ENCODE measurements at places on chromosomes 12 and 14. TPM values are rescaled to one million over a fixed set of nuclear protein-coding genes. Genes with fewer than 3 reads are reported as not detected.

- DNase-seq, result no peak
These were observed 3.5 kb upstream of the KLC1 start for GRCh38 chr14:103625356-103626095.

DNA sequence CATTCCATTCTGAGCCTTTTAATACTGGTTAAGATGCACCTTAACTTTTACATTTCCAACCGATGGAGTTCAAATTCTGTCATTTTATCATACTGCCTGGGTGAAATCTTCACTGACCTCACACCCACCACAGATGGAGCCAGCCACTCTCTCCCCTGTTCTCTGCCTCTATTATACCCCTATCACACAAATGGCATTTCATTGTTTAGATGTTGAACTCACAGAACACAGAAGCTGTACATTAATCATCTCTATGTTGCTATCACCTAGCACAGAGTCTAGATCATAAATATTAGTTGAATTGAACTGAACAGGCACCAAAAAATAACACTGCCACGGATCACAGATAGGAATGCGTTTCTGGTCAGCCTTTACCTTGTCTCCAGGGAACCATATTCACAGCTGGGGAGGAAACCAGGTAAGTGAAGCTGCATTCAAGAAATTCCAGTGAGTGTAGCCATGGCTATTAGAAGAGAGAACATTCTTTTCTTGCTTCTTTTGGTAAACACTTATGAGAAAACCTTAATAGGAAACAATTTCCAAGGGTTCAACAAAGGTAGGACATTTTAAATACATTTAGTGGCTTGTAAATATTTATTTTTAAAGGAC, 194.9 kb upstream of the RMST start:
- DNase-seq, result no peak

DNA sequence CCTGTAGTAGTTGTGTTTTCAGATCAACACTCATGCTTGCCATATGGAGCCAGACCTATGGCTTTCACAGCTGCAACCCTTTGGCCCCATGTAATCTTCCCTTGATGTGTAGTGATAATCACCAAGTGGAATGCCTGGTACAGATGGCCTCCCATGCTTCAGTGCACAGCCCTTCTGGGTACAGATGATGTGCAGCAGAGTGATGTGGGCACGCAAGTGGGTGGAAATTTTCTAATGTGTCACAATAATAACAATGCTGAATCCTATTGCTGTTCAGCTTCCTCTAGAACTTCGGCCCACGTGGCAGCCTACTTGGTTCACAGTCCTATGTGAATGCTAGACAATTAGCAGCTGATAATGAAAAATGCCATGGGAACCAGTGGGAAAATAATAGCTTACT, 188.1 kb downstream of the SNAPC1 start:
- DNase-seq, result no peak

TROAP gene
- total RNA-seq, result 1.0 TPM

- peak; percentile 98 for DNase-seq
These were observed at the start of gene TROAP for GRCh38 chr12:49322708-49323523. Gene TROAP, plus strand, starts transcription at chr12:49323255. Its CDS starts 354 bp downstream, at chr12:49323609.

DNA sequence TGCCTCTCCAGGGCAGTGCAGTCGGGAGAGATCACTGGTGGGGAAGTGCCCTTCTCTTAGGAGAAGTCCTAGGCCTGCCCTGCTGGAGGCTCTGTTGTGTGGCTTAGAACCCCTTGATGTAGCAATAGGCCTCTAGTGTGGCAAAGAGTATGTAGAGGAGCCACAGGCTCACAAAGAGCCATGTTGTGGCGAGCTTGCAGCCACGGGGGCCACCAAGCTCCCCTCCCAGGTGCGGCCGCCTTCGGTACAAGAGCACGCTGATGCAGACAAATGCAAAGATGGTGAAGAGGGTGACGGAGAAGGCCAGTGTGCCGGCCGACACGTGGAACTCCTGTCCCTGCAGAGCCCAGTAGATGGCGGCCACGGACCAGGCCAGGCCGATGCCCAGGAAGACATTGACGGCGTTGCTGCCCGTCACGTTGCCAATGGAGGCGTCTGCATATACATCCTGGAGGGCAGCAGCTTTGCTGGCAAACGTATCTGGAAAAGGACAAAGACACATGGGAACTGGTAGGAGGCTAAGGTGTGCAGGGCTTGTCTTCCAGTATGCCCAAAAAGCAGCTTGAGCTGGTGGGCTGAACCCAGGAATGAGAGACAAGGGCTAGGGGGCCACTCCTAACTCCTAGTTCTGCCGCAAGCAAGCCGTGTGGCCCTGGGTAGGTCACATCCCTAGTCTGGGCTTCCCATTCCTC, 142.8 kb downstream of the SLC8A3 start:
- peak; percentile 85 for DNase-seq

DNA sequence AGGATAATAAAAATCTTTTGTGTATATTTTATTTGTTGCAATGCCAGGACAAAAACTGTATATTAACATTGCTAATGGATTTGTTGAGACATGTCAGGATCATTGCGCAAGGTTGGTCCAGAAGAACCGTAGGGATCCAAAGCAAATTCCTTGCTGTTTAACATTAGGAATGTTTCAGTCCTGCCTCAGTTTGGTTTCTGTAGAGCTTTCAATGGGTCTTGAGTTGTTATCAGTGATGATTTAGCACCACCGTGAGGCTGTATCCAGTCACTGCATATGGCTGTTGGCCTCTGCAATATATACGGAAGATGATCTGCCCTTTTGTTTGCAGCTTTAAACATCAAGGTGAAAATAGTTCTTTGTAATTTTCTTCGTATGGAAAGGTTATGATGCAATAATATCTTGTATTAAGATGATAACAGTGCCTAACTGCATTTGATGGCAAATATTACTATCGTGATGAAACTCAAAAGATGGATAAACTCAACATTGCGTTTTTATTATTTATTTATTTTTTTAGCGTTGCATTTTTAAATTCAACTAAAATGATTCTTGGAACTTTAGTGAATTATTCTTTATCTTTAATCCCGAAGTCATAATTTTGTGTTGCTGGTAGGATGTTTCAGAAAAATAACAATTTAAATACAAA, 231.2 kb downstream of the AKAP6 start:
- peak; percentile 75 for DNase-seq

GRCh38 chr12:9590441-9590840, 17.3 kb downstream of the KLRB1 start:
- DNase-seq, result no peak

DNA sequence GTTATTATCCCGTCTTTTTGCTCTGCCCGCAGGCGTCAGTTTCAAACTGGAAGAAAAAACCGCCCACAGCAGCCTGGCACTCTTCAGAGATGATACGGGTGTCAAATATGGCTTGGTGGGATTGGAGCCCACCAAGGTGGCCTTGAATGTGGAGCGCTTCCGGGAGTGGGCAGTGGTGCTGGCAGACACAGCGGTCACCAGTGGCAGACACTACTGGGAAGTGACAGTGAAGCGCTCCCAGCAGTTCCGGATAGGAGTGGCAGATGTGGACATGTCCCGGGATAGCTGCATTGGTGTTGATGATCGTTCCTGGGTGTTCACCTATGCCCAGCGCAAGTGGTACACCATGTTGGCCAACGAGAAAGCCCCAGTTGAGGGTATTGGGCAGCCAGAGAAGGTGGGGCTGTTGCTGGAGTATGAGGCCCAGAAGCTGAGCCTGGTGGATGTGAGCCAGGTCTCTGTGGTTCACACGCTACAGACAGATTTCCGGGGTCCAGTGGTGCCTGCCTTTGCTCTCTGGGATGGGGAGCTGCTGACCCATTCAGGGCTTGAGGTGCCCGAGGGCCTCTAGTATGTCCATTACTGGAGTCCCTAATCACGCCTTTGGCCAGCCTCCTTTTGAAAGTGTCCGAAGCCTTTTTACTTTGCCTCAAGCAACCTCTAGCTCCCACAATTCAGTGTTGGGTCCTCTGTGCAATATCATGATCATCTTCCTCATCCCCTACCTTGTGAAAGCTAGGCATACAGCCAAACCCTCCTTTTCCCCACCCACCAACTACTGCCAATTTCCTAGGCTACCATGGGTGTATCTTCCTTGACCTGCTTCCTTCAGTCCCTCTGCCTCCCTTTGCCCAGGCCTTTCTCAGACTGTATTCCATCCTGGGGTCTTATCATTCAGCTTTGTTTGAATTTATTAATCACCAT, 891 bp downstream of the SPRYD4 start:
- DNase-seq, result no peak

KRT6B gene
- total RNA-seq, result not detected

- no peak for DNase-seq
These were observed 23.3 kb upstream of the NOS1 start for GRCh38 chr12:117384735-117385134.

- DNase-seq, result no peak
These were observed 12.2 kb downstream of the NELL2 start for GRCh38 chr12:44863867-44864266.

GRCh38 chr14:70340002-70340401, 19.5 kb downstream of the COX16 start:
- DNase-seq, result no peak

DNA sequence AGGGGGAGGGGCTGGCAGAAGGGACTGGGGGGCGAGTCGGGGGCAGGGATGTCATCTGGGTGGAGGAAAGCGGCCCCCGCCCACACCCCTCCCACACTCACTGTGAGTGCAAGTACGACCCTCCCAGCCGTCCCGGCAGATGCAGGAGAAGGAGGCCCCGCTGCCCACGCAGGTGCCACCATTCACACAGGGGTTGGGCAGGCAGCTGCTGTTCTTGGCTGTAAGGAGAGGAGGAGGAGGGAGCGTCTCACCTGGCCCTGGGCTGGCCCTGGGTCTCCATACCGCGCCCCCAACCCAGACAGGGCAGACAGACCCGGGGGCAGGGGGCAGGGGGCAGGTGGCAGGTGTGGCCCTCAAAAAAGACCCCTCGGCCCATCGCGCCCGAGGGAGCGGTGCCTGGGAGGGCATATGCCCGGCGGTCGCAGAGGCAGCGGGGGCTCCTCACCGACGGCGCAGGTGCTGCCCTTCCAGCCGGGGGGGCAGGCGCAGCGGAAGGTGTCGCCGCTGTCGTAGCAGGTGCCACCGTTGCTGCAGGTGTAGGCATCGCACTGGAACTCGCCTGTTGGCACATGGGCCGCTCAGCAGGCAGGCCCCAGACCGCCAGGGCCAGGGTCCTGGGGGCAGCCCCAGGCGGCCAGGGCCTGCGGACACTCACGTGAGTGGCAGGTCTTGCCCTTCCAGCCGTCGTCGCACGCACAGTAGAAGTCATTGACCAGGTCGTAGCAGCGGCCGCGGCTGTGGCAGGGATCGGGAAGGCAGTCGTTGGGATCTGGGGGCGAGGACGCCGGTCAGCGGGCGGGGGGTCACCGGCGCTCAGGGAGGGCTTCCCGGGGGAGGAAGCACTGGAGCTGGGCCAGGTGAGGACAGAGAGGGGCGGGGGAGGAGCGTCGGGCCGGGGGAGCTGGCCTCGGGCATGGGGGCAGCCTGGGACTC, 20.6 kb downstream of the JAG2 start:
- DNase-seq, result peak; percentile 43

GRCh38 chr12:78568321-78569020, 296.1 kb upstream of the SYT1 start:
- DNase-seq, result no peak

DACT1 gene
- total RNA-seq, result 18.6 TPM

- DNase-seq, result no peak
These were observed 28.3 kb downstream of the SLC5A8 start for GRCh38 chr12:101181776-101182175.

ANKLE2 gene
- total RNA-seq, result 57.3 TPM

DNA sequence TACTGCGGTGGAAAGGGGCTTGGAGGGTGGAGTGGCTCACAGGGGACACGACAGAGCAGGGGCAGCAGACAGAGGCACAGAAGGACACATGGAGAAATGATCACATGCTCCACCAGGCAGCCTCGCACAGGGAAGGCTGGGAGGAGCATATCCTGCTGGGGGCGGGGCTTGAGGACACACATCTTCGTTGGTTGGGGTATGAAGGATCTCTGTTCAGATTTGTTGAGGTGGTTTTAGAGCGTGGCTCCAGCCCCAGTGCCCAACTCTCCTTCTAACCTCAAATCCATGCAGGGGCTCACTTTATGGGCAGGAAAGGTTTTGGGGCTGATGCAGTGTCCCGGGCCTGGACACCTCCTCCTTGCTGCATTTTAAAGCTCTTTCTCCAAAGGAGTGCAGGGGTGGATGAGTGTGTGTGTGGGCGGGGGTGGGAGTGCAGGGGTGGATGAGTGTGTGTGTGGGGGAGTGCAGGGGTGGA, 733 bp upstream of the P3H3 start:
- peak; percentile 91 for DNase-seq

STYK1 gene
- total RNA-seq, result 1.6 TPM

GRCh38 chr12:48198672-48198971, 4.5 kb downstream of the OR10AD1 start:
- DNase-seq, result no peak

LMO3 gene
- total RNA-seq, result 3.7 TPM

DNA sequence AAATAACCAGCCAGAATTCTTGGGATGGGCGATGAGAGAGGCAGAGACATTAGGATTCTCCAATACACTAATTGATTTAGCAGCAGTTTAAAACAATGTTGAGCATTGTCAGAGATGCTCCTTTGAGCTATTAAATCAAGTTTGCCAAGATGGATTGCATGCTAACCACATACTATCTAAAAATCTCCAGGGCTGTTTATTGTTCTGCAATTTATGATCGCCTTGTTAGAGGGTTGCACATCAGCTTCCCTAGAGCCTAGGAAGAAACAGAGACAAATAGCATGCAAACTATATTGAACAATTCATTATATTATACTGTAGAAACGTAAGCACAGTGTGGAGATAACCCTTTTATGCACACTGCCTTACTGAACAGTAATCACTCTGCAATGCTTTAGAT, 599.9 kb downstream of the SOX5 start:
- DNase-seq, result no peak

OTX2 gene
- not detected for total RNA-seq

DNA sequence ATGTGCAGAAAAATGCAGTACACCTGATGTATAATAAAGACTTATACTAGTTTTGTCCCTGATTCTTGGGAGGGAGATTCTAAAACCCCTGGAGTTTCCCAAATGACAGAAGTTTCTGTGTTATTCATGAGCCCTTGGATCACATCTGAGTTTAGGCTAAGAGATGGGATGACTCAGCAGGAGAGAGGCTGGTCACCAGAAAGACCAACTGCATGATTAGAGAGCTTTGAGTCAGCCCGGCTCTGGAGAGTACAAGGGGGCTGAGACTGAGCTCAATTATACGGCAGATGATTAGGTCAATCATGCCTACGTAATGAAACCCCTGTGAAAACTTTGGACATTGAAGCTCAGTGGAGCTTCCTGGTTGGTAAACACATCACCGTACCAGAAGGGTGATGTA, 174.2 kb downstream of the SSPN start:
- DNase-seq, result no peak

DNA sequence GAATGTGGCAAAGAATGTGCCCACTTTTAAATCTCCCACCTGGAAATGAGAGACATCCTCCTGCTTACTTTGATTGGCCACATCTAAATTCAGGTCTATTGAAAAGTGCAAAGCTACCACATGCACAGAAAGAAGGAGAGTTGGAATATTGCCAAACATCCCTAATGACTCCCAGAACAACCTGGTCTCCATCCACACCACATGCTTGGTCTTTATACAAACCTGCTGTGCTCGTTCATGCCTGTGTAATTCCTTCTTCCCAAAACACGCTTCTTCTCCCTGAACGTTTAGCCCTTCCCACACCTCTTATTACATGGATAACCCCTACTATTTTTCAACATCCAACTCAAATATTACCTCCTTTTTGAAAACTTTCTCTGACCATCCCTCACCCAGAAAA, 66.2 kb upstream of the BCL2L14 start:
- no peak for DNase-seq

YEATS4 gene
- total RNA-seq, result 14.5 TPM

RAD51AP1 gene
- 2.9 TPM for total RNA-seq

All from kidney (tissue), 22 donors.